Transverse colon (tissue), 4 donors: ENCODE measurements at places on chromosomes 12 and 14.

GRCh38 chr14:47596860-47597259, 78.5 kb downstream of the MDGA2 start:
- no peak for DNase-seq

DNA sequence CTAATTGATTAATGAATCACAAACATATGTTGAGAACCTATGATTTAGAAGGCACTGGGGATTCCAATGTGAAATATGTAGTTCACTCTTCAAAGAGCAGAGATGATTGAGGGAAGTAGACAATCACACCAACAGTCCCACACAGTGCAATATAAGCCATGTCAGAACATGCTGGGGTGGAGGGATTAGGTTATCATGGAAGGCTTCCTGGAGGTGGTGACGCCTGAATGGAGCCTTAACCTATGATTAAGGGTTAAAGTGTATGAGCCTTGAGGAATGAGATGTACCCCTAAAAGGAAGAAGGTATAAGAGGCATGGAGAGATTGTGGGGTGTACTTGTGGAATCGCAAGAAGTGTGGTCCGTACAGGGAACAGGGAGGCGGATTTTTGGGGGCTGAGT, 31.3 kb downstream of the ERH start:
- DNase-seq = no peak

DNA sequence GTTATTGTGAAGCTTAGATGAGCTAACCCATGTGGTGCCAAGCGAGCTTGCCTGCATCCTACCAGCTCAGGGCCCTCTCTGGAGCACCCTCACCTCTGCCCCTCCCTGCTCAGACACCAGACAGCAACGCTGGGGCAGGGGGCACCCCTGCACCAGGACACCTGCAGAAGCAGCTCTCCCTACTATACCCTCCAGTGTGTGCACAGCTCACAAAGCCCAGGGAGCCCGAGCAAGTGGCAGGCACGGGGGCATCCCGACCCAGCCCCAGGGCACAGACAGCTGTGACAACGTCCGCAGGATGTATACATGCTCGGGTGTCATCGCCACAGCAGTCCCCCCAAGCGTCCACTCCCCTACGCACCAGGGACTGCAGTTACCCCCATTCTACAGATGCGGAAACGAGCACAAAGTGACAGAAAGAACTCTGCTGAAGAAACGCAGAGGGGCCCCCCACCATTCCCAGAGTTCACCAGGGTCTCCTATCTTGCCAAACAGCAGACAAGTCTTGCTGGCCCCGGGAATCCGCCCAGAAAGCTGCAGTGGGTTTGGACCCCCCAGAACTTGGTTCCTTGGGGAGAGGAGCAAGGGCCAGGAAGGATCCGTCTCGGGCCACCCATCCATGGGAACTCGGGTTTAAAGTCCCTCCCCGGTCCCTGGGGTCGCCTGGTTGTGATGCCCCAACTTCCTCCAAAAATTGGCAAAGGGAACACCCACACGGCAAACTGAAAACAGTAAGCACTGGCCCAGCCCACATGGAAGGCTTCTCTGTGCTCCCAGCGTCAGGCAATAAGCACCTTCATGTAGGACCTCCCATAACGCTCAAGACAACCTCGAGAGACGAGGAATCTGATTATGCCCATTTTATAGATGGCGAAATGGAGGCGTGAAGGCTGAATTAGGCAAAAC, 12.0 kb downstream of the NCOR2 start:
- DNase-seq = no peak

- no peak for DNase-seq
Observed at GRCh38 chr12:85562765-85563164, 273.4 kb downstream of the RASSF9 start.

DNA sequence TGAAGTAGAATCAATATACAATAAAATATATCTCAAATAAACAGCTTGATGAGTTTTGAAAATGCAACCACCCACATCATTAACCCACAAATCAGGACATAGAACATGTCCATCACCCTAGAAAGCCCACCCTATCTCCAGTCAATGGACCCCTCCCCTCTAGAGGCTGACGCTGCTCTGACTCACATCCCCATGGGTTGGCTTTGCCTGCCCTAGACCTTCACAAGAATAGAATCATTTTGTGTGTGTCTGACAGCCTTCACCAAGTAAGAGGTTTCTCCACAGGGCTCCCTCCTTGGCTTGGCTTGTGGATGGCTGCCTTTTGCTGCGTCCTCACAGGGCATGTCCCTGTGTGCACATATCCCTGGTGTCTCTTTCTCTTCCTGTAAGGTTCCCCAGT, 250.2 kb upstream of the RTL1 start:
- DNase-seq = no peak

DNA sequence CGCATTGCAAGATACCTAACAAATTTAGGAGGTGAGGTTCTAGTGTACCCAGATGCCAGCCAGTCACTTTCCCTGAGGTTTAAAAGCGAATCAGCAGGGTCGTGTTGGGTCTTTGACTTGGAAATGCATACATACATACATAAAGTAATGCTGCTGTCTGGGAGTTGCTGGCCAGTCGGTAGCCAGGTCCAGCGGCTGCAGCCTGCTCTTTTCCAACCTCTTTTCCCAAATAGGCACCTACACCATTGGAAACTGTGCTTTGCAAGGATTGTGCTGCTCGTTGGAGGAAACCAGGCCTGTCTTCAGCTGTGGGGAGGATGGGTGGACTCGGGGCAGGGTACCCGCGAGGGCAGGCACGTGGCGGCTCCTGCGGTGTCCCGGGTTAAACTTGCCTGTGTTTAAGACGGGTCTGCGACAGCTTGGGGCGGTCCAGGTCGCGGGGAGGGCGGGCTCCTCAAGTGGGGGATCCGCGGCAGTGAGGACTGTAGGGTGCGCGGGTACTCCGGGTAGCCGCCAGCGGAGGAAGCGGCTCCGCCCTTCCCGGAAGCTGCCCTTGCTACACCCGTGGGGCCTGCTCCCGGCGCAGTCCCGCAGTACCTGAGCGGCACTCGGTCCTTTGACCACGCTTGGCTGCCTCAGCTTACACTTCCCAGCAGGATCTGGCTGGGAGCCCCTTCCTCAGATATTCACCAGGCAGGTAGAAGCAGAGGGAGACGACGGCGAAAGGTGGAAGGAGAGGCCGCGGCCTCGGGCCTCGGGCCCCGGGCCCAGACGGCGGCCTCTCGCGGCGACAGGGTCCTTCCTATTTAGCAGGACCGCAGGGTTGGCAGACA, 2.7 kb downstream of the TTC6 start:
- DNase-seq = peak; percentile 71

GRCh38 chr14:58287607-58288042, 10.7 kb upstream of the ARID4A start:
- no peak for DNase-seq

- DNase-seq = peak; percentile 81
Observed at GRCh38 chr14:103606963-103607668, 21.9 kb upstream of the KLC1 start.

- no peak for DNase-seq
Observed at GRCh38 chr14:74792249-74793039, 29.3 kb downstream of the YLPM1 start.

DNA sequence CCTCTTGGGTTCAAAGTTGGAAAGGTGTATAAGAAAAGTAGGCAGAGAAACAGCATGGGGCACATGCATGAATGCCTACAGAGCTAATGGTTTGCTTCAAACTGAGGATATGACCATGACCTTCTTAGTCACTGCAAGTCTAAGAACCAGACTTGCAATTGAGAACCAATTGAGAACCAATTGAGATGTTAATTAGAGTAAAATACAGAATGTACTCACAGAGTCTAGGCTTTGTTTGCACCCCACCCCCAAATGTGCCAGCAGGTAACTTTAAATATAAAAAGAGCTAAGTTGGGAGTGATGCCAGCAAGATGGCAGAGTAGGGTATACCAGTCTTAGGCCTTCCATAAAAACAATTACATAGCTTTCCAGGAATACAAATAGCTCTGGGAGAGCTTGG, 227.3 kb upstream of the ALG10 start:
- no peak for DNase-seq

- peak; percentile 56 for DNase-seq
Observed at GRCh38 chr14:22848351-22849164, 12.2 kb downstream of the MMP14 start.

GRCh38 chr12:79557690-79558315, 133.0 kb downstream of the PAWR start:
- DNase-seq = no peak

DNA sequence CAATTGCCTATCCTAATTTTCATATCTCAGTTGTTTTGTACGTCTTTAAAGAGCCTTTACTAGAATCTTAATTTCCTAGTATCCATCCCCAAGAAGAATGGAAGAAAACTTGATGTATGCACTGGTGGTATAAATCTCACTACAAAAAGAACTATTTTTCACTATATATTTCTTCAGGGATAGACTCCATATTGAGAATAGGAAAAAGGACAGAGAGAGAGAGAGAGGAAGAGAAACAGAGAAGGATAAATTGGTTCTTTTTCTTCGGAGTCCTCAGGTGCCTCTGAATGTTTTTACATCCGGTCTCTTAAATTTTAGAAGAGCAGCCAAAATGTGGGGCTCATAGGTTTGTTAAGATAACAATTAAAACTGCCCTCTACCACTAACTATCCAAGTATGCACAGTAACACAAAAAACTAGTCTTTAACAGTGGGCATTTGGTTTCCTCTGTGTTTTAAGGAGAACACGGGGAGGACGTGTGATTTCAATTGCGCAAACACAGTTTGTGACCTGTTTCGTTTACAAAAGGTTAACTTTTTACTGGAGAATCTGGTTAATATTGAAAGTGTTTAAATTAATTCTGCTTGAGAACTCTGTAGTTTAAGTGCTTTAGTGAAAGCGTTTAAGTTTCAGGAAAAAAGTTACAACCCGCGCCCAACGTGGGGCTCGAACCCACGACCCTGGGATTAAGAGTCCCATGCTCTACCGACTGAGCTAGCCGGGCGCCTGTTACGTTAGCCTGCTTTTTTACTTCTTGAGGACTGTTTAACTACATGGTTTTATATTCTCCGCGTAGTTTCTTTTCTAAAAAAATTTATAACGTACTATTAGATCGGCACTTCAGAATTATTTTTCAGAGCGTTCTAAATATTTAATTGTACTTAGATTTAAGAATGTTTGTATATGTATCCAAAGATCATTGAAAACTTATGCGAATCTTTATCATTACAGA, 5.1 kb upstream of the PSMA3 start:
- peak; percentile 79 for DNase-seq

GRCh38 chr14:95281560-95282176, 38.0 kb downstream of the CLMN start:
- DNase-seq = no peak

DNA sequence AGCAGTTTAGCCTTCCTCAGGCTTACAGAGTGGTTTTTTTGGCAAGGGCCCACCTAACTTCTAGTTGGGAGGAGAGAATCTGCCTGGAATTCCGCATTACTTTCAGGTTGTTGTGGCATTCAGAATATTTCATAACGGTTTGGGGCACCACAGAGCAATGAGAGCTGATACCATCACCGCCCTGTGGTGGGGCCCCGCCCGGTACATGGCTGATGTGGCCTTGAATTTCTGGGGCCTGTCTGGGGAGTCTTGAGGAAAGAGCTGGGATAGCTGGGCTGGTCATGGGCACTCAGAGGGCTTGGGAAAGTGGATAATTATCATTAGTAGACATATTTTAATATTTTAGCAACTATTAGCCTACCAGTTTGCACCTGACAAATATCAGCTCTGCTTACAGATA, 4.2 kb downstream of the TESPA1 start:
- no peak for DNase-seq

DNA sequence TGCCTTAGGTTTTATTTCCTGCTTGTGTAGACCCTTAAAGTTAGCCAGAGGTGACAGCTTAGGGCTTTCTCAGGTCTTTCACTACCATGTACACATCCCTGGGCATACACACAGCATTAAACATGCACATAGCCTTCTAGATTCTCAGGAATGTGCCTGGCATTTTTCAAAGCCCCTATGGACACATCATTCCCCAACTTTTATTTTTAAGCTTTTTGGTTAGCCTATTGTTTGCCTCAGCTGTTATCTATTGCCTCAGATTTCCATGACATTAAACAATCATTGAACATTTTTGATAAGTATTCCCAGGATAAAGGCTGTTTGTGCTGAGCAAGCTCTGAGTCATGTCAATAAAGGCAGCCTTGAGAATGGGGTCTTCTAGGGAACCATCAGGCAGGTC, 15.1 kb upstream of the PPM1A start:
- no peak for DNase-seq

GRCh38 chr14:72851635-72852034, 42.3 kb downstream of the DPF3 start:
- no peak for DNase-seq

- no peak for DNase-seq
Observed at GRCh38 chr12:130075497-130076076, 86.7 kb upstream of the FZD10 start.

GRCh38 chr14:35338731-35339405, 46.7 kb downstream of the PSMA6 start:
- no peak for DNase-seq

- no peak for DNase-seq
Observed at GRCh38 chr12:126219654-126220279, 1154.5 kb downstream of the AACS start.

- no peak for DNase-seq
Observed at GRCh38 chr12:127655691-127656090, 611.3 kb upstream of the TMEM132C start.

DNA sequence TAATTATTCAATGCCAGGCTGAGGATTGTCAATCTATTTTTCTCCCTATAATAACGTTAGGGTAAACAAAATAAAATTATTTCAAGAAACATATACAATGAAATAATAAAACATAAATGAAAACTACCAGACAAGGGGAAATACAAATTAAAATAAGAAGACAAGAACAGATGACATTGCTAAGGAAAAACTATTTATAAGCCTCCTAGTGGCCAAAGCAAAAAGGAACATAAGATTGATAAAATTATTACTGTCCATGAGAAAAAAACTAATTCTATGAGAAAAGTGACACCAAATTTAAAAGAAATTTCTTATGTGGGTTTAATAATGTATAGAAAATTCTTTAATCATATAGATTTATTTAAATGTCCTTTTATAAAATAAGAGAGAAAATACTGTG, 294.7 kb downstream of the TTC6 start:
- no peak for DNase-seq

DNA sequence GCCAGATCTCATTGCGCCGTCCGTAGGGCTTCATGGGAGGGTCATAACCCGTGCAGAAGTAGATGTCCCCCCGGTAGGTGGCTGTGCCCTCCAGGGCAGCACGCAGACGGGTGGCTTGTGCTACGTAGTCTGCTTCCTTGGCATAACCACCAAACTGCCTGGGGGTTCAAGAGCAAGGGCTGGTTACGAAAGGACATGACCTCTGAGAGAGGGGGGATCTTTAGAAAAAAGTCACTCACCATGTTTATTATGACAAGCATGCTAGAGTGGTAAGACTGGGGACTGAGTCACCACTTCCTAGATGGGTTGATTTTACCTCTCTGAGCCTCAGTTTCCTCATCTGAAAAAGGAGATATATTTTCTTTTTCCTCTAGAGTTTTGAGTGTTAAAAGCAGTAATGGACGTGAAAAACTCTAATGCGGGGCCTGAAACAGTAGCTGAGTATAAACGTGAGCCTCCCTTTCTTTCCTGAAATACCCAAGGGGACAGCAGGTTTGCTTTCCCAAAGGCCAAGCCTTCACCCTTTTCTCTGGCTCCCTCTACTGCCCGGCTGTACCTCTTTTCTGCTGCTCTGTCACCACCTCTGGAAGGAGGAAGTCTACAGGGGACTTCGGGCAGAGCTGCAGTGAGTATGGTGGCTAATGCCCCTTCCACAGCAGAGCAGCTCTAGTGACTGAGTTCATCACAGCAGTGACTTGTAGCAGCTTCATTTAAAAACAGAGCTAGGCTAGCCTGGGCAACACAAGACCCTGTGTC, 23.5 kb upstream of the GPRC5D start:
- peak; percentile 63 for DNase-seq
